Neural progenitor cell (in vitro differentiated cells): ENCODE measurements at places on chromosomes 5 and 9. TPM values are rescaled to one million over a fixed set of nuclear protein-coding genes. Genes with fewer than 3 reads are reported as not detected.

DNA sequence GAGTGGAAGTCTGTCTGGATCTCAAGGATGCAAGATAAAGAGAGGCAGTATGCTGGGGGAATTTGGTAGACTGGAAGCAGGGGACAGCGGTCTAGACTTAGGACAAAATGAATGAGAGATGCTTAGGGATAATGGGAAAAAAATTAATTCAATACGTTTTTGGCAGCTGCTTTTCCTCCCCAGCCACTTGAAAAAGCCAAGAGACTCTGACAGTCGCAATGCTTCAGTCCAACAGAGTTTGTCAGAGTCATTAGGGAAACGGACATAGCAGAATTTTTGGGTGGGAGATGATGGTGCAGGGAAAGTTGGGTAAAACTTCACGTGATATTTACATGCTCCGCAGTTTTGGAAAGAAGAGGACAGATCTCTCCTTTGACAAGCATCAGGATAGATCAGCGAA lies 129.7 kb downstream of the GOLPH3 start:
- no peak overlapping the region for H3K27ac ChIP-seq
- H3K4me3 ChIP-seq: no peak overlapping the region
- DNase-seq: no peak
- H3K36me3 ChIP-seq: no peaks in the 10 kb centered on the region
- H3K27me3 ChIP-seq: no peaks in the 10 kb centered on the region

DNA sequence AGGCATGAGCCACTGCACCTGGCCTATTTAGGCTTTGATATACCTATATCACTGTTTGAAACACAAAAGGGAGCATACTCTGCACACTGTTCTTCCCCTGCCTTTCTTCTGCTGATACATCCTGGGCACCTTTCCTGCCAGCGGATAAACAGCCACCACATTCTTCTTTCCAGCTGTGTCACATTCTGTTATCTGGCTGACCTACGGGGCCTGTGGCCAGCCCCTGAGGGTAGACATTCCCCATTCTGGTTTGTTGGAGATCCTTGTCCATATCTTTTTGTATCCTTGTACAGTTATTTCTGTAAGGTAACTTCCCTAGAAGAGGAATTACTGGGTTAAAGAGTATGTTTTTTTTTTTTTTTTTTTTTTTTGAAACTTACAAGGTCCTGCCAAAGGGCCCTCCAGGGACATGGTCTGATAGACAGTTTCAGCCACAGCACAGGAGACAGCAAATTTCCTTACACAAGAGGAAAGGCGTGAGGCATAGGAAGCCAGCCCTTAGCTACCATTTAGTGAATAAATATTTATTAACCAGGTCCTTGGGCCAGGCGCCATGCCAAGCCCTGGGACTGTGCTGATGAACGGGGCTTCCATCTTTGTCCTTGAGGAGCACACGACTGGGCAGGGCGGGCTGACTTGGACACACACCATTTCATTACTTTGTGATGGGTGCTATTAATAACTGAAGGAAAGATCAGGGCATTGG lies 57.8 kb downstream of the ERGIC1 start:
- no peaks in the 10 kb centered on the region for H3K27me3 ChIP-seq
- H3K4me1 ChIP-seq: no peaks in the 10 kb centered on the region
- no peak for DNase-seq

DNA sequence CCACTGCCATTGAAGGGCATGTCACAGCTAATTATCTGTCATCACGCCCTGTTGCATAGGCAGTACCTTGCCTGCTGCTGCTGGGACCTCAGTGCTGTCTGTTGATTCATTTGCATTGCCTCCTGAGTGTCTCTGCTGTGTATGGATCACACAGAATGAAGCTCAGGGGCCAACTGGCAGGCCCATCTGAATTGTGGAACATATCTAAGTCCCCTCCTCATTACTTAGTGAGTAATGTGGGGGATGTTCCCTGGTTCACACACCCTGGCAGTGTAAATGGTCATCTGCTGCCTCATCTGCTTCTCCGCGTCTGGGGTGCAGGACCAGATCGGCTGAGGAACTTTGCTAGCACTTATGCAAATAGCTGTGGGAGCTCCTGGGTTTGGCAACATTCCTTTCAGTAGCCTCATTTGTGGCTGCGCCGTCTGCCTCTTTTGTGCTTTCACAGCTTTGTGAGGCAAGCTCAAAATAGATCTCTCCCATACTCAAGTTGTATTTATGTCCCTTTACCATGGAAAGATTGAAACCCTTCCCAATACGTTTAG lies 25.4 kb downstream of the TYRP1 start:
- peak overlapping the region; percentile 36 for H3K27ac ChIP-seq
- H3K4me1 ChIP-seq: peaks cover 15% of the 10 kb centered on the region

GRCh38 chr5:131595088-131596033 lies 39.7 kb downstream of the RAPGEF6 start:
- H3K36me3 ChIP-seq: no peaks in the 10 kb centered on the region
- H3K27me3 ChIP-seq: no peaks in the 10 kb centered on the region
- DNase-seq: no peak
- no peak overlapping the region for H3K4me3 ChIP-seq

BRD9 gene
- total RNA-seq: 37.5 and 45.1 TPM in 2 replicates

WNK2 gene
- total RNA-seq: 6.2 and 16.7 TPM in 2 replicates

AQP3 gene
- 0.45 and 0.90 TPM in 2 replicates for total RNA-seq

HACD4 gene
- total RNA-seq: 1.1 and 1.2 TPM in 2 replicates
